ENCODE measurements at places on chromosomes 1 and 21. TPM values are rescaled to one million over a fixed set of nuclear protein-coding genes. Genes with fewer than 3 reads are reported as not detected.

DNA sequence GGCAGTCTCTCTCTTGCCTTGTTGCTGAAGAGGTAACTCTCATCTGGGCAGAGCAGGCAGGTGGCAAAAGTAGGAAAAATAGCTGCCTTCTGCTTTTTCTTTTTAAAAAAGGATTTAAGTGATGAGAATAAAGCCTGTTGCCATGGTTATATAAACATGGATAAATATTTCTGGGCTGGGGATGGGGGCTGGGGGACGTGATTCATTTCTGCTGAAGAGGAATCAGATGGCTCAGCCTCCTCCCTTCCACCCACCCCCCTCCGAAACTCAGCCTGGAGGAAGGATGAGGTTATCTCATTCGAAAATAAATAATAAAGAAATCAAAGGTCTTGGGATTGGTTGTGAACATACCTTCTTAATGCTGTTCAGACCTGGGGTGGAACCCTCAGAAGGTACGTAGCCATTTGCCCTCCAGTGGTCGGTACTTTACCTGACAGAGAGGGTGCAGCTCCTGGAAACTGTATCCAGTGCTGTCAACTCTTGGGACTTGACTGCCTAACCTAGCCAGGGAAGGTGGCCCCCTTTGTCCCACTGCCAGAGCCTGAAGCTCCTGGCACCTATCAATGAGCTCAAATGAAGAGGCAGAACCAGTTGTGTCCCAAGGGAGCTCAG lies 3.8 kb upstream of the INKA2 start:
- DNase-seq, result no peak

DNA sequence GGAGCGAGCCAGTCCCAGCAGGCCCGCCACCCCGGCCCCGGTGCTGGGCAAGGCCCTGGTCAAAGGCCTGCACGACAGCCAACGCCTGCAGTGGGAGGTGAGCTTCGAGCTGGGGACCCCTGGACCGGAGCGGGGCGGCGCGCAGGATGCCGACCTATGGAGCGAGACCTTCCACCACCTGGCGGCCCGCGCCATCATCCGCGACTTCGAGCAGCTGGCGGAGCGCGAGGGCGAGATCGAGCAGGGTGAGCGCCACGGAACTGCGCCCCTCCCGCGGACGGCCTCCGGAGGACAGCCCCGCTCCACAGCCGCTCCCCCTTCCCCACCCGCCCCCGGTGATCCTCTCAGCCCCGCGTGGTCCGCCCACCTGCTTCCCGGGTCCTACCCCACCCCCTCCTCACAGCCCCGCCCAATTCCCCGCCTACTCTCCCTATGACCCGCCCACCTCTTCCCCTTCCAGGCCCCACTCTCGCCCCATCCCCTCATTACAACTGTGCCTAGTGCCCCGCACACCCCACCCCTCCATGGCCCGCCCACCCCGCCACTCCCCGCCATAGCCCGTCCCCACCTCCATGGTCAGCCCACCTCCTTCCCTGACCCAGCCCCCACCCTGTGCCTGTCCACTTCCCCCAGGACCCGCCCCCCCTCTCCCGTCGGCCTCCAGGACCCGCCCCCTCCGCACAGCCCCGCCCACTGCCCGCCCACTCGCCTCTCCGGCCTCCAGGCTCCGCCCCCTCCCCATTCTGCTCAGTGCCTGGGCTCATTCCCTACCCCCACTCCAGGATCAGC lies 52.7 kb downstream of the VWA5B1 start:
- DNase-seq, result peak; percentile 46

- DNase-seq, result no peak
Measured at GRCh38 chr1:235073331-235073967, 55.2 kb downstream of the TOMM20 start.

DNA sequence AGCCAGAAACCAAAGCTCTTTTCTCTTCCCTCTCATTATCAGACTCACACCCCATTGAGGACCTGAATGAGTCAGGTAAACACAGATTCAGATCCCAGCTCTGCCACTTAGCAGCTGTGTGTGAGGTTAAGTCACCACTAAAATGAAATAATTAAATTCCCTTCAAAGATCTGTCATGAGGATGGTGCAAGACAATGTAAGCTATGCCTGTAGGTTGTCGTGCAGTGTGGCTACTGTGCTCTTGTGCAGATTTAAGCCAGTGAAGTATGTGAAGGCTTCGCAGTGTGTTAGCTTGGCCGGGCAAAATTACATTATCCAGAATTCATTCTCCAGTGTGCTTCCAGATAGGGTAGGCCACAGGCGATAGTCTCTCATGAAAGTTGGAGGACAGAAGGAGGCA lies 13.6 kb downstream of the UBL4B start:
- no peak for DNase-seq

DNA sequence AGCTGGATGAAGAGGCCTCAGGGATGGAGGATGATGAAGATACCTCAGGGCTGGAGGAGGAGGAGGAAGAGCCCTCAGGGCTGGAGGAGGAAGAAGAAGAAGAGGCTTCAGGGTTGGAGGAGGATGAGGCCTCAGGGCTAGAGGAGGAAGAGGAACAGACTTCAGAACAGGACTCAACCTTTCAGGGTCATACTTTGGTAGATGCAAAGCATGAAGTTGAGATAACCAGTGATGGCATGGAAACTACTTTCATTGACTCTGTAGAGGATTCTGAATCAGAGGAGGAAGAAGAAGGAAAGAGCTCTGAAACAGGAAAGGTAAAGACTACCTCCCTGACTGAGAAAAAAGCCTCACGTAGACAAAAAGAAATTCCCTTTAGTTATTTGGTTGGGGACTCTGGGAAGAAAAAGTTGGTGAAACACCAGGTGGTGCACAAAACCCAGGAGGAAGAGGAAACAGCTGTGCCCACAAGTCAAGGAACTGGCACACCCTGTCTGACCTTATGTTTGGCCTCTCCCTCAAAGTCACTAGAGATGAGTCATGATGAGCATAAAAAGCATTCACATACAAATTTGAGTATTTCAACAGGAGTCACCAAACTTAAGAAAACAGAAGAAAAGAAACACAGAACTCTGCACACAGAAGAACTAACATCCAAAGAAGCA lies 15.4 kb downstream of the L1TD1 start:
- peak; percentile 8 for DNase-seq

- no peak for DNase-seq
Measured at GRCh38 chr1:90204023-90204590, 209.2 kb downstream of the ZNF326 start.

GRCh38 chr21:31845151-31845729 lies 27.6 kb upstream of the HUNK start:
- no peak for DNase-seq

GRCh38 chr1:231162970-231163829 lies 1.3 kb downstream of the TRIM67 start:
- DNase-seq, result no peak

DNA sequence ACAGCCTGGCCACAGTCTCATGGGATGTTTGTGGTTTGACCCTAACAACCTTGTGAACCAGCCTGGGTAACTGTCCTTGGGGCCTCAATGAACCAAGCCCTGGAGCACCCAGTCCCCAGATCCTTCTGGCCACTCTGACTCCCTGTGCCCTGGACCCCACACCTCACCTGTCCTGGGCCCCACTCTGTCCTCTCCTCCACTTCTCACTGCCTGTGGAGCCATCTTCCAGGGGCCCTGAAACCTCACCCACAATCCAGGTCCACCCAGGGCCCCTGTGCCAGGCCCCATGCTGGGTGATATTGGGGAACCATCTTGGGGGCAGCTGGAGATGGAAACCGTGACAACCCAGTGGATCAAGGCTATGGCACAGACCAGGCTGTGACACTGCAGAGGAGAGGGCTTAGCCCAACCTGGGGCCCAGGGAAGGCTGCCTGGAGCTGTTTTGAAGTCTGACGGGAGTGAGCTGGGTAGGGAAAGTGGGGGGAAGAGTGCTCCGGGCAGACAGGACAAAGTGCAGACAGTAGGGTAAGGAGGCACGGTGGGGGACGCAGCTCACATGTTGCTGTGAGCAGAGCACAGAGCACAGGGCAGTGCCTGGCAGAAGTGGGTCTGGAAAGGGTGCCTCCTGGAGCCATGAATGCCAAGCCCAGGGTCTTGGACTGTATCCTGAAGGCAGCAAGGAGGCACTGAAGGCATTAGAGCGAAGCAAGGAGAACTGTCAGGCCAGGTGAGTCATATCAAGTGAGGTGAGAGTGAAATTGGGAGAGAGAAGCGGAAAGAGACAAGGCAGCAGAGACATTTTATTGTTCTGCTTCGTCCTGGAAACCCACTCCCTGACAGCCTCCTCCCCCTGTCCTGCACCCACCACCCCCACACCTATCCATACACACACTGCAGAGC lies 12.1 kb upstream of the LRP8 start:
- no peak for DNase-seq

GRCh38 chr1:54987919-54988705 lies 7.7 kb downstream of the TMEM61 start:
- DNase-seq, result no peak

The ESPN gene
- total RNA-seq, result 0.79 TPM

The MYBPHL gene
- not detected for total RNA-seq
